ENCODE measurements at places on chromosomes 2 and 18.

GRCh38 chr18:5824370-5824984 lies 70.8 kb downstream of the TMEM200C start:
- DNase-seq: no peak

DNA sequence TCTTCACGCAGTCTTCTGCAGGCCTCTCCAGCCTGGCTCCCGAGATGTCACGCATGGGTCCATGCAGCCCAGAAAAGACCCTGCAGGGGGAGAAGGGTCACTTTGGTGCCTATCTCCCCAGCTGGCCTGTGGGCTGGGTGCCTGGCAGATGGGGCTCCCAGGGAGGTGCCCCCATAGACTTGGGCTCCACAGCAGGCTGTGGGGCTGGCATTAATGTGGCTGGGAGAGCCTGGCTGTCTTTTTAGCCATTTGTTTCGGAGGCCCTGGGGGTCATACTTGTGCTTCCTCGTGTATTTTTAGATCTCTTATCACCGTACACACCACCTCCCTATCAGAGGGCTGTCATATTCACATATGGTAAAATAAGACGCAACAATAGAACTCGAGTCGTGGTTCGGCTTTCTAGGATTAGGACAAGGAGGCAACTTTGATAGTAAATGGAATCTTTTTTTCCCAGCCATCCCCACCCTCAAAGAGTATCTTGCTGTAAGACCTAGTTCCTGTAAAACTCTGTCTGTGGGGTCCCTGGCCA lies 74.5 kb downstream of the LRRFIP1 start:
- DNase-seq: no peak

GRCh38 chr2:137507237-137507636 lies 457.0 kb upstream of the HNMT start:
- DNase-seq: no peak

DNA sequence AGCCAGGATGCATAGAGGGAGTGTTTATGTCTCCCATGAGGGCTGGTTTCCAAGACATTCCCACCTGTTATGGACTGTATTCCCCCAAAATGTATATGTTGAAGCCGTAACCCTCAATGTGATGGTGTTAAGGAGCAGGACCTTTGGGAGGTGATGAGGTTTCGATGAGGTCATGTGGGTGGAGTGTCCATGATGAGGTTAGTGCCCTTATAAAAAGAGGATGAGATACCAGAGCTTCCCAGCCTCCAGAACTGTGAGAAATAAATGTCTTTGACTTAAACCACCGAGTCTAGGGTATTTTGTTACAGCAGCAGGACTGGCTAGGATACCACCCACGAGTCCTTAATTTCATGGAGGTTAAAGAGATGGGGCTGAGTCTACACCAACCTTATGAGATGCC lies 22.6 kb upstream of the EPAS1 start:
- no peak for DNase-seq

DNA sequence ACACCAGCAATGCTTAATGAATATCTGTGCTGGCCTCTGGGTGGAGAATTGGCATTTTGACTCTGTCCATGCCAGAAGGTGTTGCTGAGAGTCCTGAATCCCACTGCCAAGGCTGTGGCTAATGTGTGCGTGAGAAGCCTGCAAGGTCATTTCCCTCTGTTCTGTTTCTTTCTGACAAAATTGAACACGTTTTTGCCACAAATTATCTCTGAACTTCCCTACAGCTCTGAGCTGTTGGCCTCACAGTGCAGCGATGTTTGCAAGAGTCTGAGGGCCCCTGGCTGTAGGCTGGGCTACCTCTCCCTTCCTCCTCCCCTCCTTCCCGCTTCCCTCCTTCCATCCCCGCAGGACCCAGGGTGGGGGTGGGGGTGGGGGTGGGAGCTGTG lies 154.1 kb upstream of the HS6ST1 start:
- DNase-seq: peak; percentile 59

DNA sequence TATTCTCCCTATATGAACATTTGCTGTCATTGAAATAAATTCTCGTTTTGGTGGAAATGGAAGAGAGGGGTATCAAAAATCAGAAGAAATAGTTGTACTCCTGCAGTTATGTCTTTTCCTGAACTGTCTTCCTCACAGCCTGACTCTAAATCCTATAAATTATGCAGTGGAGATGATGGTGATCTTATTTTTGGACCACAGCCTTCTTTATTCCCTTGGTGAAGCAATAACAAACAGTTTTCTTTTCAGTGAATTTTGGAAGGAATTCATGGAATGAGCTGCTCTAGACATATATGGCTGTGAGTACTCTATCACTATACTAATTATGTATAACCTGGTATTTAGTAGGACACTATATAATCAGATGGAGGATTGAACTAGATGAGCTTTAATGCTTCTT lies 1.7 kb upstream of the SLC25A12 start:
- no peak for DNase-seq

GRCh38 chr2:98050070-98050469 lies 36.9 kb upstream of the VWA3B start:
- DNase-seq: no peak

DNA sequence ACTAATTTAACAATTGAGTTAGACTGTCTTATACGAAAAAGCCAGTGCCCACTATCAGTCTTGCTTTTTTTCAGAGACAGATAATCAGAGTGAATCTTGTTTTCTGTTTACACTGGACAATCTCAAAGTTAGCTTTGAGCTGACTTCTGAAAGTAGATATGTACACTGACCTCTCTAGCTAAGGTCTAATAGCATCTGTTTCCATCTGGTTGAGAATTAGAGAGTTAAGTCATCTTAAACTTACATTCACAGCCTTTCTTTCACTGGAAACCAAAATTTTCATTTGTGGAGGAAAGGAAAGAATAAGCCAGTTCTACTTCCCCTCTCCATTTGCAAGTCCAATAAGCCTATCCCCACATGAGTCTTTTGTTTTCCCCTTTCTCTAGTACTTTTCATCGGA lies 89.3 kb downstream of the VRK2 start:
- no peak for DNase-seq

DNA sequence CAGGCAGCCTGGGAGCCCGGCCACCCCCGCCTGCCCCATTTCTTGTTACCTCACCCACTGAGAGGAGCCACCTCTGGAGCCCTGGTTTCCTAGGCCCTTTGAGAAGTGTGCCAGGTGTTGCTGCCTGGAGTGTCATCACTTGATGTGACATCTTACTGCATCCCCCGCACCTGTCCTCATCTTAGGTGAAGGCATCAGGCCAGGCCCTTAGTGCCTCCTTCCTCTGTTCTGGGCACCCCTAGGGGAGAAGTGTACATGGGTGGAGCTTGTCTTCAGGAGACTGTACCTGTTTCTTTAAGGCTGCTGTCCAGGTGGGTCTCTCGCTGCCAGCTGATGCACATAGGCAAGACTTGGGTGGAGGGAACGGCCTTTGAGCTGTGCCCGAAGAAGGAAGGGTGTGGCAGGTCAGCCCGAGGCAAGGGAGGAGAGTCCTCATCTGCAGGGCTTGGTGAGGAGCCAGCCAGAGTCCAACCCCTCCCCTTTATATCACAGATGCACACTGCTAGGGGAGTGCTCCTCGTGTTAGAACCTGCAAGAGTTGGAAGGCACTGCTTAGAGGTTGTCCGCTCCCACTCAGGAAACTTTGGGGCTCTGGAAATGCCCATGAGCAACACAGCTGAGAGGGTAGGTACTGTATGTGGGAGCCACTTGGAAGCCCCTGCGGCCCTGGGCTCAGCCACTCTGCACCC lies 45.9 kb downstream of the NCK2 start:
- no peak for DNase-seq

DNA sequence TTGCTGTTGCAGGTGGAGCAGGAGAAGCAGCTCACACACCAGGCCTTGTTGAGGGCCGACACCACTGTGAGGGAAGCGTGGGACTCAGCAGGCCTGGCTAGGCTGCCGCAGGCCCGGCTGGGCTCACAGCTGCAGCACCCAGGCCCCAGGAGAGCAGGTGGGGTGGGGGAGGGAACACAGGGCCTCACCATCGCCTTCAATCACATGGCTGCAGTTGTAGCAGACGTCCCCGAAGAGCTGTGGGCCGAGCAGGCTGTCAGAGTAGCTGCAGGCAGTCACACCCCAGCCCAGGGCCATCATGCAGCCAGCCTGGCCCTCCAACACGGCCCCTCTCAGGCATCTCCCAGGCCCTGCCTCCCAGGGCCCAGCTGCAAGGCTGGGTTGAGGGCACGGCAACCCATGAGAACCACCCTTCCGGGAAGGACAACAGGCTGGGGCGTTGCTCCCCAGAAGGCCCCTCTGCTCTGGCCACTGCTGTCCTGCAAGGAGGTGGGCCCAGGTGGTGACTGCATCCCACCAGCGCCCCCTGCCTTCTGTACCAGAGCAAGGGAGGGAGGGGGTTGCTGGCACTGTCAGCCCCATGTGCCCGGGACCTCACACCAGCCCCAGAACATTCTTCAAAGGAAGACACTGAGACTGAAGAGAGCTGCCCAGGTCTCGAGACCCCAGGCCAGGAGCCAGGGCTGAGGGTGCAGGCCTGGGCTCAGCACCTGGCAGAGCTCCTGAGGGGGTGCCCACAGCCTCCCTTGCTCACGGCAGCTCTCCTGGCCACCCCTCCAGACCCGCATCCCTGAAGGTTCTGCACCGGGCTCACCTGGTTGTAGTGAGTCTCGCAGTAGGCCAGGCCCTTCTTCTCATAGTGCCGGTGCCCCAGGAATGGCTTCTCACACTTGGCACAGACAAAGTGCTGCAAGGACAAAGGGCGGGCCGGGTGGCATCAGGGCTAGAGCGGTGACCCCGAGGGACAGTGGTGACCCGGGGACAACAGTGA lies 5.6 kb upstream of the GPR17 start:
- DNase-seq: no peak

- no peak for DNase-seq
These were observed 65.2 kb downstream of the KCNH7 start for GRCh38 chr2:162773352-162773751.

DNA sequence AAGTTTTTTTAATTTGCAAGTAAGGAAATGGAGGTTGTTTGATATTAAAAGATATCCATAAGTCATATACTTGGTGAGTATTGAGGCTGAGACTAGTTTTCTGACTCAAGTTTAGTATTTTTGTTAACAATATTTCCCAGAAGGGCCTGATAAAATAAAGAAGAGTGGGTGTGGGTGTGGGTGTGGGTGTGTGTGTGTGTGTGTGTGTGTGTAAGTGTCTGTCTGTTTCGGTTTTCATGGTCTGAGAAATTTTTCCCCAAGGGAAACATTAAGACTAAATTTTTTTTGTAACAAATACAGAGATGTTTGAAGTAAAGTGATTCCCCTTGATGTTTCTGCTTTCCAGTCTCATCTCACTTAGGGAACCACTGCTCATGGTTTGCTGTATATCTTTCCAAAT lies 36.5 kb downstream of the PPM1B start:
- no peak for DNase-seq

DNA sequence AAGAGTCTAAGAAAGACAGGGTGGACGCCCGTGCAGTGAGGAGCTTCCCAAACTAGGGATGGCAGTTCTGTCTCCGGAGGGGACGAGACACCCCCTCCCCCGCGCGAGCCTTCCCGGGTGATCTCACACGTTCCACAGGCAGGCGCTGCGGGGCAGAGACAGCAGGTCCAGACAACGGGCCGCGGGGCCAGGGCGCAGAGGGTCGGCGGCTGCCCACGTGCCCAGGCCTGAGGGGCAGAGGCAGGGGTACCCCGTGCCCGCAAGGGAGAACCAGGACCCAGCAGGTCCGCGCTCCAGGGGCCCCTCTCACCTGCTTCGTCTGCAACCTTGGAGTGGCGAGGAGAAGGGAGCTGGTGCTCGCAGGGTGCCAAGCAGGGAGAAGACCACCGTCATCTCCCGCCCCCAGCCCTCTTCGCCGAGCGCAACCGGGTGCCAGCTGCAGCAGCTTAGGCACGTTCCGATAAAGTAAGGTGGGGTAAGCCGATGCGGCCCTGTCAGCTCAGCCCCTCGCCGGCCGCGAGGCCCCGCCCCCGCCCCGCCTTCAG lies at the start of gene GPR155:
Gene GPR155 (minus strand): TSS at position 467 of the 545 bp plus-strand sequence. CDS start 5,073 bp downstream, outside the sequence.
- DNase-seq: peak; percentile 87

- peak; percentile 78 for DNase-seq
These were observed 26.4 kb downstream of the CENPO start for GRCh38 chr2:24819442-24820174.

GRCh38 chr2:206584323-206585116 lies 57.8 kb upstream of the FAM237A start:
- DNase-seq: no peak

- DNase-seq: no peak
These were observed 166.8 kb downstream of the TPGS2 start for GRCh38 chr18:36661999-36662398.

DNA sequence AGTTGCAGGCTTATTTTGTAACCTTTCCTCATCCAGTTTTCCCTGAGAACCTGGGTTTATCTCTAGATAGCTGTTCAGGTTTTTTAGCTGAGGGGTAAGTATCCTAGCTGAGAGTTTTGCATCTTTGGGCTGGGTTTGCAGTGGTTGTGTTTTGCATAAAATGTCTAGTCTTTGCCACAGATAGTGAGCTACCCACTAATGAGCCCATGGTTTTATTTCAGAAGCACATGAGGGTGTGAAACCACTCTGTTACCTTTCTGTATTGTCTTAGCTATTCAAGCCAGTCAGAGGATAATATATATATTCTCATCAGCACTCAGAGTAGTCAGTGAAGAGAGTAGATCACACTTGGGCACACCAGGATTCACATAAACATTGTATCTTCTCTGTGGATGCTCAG lies 24.6 kb upstream of the TXNDC2 start:
- DNase-seq: no peak

DNA sequence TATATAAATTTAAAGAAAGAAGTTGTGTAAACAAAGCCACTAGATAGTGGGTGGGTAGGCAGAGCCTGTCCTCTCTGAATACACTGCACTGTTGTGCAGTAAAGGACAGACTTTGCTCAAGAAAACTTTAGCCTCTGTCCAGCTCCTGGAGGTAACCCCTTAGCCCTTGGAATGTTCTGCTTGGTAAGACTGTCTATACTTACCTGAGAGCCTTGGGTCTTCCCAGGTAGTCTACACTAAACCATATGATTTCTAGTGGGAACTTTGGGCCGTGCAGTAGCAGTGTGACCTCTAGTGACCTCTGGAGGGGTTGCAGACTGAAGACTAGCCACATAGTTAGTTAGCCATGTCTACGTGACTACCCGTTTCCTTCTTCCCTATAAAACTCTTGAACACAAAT lies 678.3 kb upstream of the NRXN1 start:
- no peak for DNase-seq

DNA sequence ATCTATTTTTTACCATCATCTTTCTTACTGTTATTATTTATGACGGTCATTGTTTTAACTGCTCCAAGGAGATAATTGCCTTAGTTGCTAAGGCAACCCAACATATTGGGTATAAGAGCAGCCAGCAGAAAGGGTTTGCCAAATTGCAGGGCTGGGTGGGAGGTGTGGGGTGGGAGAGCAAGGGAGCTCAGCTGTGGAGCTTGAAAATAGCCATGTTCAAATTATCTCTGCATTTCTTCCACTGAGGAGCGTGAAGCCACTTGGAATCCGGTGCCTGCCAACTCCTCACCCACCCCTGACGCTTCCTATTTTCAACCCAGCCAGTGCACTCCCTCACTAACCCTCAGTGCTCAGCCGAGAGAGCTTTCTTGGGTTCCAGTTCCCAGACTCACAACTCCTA lies 60.8 kb downstream of the SETBP1 start:
- DNase-seq: no peak

Data from osteocyte (in vitro differentiated cells).